Stimulated activated CD8-positive, alpha-beta memory T cell treated with anti-CD3 and anti-CD28 coated beads, Interleukin-2, amount 100 ng/mL, for 1 hour (primary cell): ENCODE measurements at places on chromosomes 4 and X.

DNA sequence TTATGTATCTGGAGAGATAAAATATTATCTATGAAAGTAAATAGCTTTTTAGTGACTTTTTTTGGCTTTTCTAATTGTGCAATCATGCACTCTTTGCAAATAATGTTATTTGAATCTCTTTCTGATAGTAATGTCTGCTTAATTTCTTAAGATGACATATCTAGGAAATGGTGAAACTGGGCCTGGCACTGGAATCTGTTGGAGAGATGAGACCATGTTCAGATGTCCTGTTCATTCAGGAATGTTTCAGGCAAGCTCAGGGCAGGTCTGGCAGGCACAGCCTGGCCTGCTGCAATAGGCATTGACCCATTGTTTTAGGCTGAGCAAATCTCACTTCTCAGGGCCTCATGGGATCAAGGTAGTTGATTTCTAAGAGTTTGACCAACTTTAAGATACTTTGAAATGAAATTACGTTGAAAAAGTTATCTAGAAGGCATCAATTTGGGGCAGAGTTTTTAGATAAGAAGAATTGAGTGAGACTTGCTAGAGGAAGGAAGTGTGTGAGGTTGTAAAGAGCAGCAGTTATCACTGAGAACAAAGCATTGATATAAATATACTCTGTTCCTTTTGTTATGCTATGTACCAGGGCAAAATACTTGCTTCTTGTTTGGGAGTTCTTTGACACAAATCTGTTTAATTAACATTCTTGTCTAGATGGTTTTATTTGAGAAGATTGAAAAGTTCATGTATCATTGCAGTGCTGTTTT is 133.0 kb upstream of the LEF1 start:
- DNase-seq, result no peak

DNA sequence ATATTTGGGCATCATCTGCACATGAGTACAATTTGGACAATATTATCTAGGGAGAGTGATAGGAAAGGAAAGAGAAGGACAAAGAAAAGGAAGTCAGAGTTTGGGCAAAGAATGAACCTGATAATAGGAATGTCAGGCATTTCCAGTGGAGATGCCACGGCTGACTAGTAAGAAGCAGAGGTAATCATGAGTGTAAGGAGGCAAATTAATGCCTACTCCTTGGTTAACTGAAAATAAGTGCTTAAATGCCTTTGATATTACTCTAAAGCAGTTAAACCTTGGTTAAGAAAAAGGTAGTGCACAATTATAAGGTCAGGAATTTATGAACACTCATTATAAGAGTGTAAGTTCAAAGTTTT is 99.2 kb upstream of the DDIT4L start:
- DNase-seq, result no peak

DNA sequence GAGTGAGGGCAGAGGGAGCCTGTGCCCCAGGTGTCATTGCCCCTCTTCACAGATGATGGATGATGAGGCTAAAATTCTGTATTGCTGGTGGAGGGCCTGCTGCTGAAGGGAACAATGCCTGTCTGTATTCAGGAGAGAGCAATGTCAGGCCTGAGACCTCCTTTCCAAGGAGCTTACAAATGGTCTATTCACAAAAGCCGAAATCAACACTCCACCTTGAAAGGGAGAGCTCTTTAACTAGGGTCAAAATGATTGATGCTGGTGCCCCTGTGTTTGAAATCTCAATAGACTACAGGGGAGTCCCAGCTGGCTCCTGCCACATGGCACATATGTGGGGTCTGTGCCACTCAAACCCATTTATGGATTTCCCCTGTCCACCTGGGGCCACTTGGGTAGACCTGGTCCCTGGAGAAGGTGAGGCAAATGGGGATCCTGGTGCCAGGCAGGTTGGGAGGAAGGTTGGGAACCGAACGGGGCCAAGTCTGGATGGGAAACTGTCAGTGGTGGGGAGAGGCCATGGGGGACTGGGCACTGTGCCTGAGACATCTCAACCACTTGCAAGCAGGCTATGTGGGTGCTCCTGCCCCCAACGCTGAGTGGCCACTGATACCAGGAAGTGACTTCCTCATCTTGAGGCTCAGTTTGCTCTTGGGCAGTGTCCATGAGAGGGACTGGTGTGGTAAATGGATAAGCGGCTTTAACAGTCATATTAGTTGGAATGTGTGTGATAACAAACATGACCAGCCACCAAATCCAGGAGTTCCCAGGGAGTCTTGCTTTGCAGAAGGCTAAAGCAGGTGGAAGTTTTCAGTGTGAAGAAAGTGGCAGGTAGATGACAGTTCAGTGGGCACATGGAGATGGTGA is 223.8 kb upstream of the PSAPL1 start:
- DNase-seq, result no peak

- no peak for DNase-seq
These were observed 64.0 kb downstream of the RASGEF1B start for GRCh38 chr4:81407726-81408125.

GRCh38 chr4:85084371-85085094 is 118.0 kb upstream of the WDFY3 start:
- DNase-seq, result no peak

GRCh38 chr4:37650481-37650880 is 35.7 kb downstream of the RELL1 start:
- no peak for DNase-seq

- DNase-seq, result no peak
These were observed 60.8 kb upstream of the CT45A1 start for GRCh38 chrX:135652602-135653001.

DNA sequence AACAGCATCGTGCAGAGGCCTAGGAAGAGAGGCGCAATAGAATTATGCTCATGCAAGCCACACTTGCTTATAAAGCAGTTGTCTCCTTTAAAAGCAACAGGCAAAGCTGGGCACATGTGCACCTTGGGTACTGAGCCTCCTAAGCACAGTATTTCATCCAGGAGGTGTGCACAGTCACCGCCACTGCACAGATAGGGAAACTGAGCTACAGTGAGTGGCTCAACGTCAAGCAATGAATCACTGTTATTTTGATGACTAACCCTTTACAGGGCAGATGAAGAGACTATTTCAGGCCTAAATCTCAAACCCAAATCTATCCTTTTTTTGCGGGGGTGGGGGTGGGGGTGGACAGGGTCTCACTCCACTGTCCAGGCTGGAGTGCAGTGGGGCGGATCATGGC is 42.3 kb downstream of the BCOR start:
- DNase-seq, result no peak

DNA sequence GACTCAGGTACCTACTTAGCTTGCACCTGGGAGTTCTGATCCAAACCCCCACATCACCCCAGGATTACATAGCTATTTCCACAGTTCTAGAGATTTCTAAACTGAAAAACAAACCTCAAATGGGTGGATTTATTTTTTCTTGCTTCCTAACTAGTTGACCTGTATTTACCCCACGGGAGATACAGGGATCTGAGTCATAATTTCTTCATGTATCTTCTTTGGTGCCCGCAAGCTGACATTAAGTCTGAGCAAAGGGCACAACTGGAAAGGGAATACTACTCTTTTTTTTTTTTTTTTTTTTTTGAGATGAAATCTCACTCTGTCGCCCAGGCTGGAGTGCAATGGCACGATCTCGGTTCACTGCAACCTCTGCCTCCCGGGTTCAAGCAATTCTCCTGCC is 10.0 kb upstream of the ELOVL6 start:
- DNase-seq, result no peak

- DNase-seq, result no peak
These were observed 93.9 kb downstream of the NSUN7 start for GRCh38 chr4:40843696-40844095.

- DNase-seq, result no peak
These were observed 24.7 kb downstream of the KCNE5 start for GRCh38 chrX:109600237-109600651.

- no peak for DNase-seq
These were observed 97.5 kb upstream of the STX18 start for GRCh38 chr4:4639370-4639769.

DNA sequence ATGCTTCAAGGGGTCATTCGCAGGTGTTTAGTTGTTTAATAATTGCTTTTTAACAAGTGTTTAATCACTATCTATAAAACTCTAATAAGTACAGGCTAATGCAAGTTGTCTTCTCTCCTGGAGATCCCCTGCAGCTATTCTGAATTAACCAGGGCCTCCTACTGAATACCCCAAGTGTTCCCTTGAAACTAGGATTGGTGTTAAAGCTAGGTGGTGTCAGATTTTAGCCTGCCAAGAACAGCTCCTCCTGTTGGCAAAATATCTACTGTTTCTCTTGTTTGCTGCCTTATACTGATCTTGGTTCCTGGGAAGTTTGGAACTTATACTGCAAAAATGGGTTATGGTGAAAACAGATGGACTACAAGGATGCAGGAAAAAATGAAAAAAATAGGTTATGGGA is 26.1 kb upstream of the TMEM154 start:
- no peak for DNase-seq

GRCh38 chr4:55396308-55397125 is 760 bp downstream of the TMEM165 start:
- DNase-seq, result peak; percentile 12

DNA sequence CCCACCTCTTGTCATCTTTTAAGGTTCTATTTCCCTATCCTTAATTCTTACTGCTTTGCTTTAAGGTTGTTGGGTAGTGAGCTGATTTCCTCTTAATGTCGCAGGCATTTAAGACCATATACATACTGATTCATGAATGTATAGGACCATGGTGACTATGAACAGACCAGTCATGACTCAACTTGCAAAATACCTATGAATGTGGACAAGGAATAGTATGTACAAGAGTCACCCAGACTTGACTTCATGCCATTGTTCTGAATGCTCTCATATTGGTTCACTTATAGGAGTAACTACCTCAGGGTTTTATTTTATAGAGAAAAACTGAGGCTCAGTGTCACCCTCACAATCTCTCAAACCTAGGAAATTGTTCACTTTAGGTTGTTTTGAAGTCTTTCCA is 44.3 kb downstream of the CCNG2 start:
- no peak for DNase-seq

- DNase-seq, result no peak
These were observed 59.2 kb downstream of the NBDY start for GRCh38 chrX:56788229-56788628.

DNA sequence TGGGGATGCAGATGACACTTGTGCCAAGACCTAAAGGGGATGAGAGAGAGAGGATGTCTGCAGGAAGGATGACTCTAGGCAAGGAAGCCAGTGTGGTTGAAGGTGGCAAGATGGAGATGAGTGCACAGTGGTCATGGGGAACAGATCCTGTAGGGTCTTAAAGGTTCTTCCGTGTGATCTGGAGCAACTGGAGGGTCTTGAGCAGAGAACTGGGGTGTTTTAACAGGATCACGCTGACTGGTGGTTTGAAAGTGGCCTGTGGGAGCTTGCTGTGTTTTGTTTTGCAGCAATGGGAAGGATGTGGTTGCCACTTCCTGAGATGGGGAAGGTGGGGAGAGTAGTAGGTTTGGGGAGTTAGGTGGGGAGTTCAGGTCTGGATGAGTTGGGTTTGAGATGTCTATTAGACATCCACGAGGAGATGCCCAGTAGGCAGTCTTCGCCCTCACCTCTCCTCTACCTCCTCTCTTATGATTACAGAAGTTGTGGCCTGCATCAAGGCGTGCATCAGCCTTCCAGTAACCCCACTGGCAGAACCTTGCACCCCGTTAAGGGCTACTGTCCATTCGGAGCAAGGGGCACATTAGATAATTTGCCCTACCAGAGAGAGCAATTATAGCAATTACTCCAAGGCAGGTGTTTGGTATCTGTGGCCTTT is 1.4 kb upstream of the STBD1 start:
- no peak for DNase-seq

GRCh38 chr4:132266374-132266773 is 882.7 kb upstream of the PCDH10 start:
- no peak for DNase-seq

- DNase-seq, result no peak
These were observed 60.0 kb upstream of the LNX1 start for GRCh38 chr4:53651156-53651735.

GRCh38 chr4:116632269-116632668 is 453.1 kb downstream of the TRAM1L1 start:
- no peak for DNase-seq

DNA sequence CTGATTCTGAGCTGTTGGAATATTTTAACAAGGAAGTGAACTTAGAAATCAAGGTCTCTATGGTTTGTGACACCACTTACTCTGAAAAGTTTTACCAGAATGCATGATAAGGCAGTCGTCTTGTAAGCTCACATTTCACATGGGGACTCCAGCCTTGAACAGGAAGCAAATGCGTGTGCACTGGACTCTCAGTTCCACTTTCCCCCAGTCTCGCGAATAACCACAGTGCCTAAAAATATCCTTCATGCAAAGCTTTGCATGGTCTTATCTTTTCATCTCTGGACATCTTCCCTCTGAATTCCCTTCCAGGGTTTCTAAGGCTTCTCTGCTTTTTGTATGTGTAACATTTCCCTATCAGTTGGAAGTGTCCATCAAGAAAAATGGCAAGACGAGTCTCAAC is 581.8 kb downstream of the NLGN4X start:
- DNase-seq, result no peak

DNA sequence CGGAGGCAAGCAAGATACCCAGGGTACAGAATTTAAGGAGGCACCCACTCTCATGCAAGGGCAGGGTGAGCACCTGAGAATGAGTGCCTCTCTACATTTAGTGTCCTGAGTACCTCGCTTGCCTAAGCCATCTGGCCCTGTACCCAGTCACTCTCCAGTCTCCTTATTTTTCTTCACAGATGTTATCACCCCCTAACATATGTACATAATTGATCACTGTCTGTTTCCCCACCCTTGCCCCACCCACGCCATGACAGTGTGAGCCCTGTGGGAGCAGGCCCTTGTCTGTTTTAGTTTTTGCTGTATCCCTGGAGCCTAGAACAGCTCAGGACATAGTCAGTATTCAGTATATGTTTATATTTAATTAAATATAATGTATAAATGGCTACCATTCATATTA is 113.6 kb downstream of the SPRY1 start:
- DNase-seq, result no peak

- DNase-seq, result no peak
These were observed 8.7 kb downstream of the CITED1 start for GRCh38 chrX:72296991-72297390.

GRCh38 chr4:185039508-185040273 is 21.4 kb downstream of the HELT start:
- DNase-seq, result no peak
